ENCODE measurements at places on chromosomes 1 and 21. TPM values are rescaled to one million over a fixed set of nuclear protein-coding genes. Genes with fewer than 3 reads are reported as not detected.

DNA sequence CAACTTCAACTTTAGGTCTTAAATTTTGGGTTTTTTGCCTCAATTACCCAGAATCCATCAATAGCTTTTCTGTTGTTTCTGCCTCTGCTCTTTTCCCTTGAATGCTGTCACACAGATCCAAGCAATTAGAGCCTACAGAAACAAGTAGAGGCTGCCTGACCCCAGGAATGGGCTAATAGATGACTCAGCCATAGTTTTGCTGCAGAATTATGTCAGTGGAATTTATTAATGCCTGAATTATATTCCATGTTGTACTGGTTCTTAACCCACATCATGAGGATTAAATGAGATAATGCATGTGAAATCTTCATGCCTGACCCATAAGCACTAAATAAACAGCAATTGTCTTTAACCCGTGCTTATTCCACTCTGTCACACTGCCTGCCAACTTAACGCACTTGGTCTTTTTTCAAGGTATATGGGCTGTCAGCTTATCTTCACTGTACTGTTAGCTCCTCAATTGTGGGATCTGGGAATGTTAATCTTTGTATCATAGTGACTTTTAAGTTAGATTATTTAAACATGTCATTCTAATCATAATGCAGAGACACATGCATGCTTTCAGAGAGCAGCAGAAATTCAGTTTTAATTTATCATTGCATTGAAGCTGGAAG lies 213.3 kb downstream of the ROR1 start:
- H3K36me3 ChIP-seq: no peaks in the 10 kb centered on the region
- DNase-seq: no peak
- H3K27ac ChIP-seq: no peak overlapping the region
- H3K4me1 ChIP-seq: no peaks in the 10 kb centered on the region
- H3K4me3 ChIP-seq: no peak overlapping the region

DNA sequence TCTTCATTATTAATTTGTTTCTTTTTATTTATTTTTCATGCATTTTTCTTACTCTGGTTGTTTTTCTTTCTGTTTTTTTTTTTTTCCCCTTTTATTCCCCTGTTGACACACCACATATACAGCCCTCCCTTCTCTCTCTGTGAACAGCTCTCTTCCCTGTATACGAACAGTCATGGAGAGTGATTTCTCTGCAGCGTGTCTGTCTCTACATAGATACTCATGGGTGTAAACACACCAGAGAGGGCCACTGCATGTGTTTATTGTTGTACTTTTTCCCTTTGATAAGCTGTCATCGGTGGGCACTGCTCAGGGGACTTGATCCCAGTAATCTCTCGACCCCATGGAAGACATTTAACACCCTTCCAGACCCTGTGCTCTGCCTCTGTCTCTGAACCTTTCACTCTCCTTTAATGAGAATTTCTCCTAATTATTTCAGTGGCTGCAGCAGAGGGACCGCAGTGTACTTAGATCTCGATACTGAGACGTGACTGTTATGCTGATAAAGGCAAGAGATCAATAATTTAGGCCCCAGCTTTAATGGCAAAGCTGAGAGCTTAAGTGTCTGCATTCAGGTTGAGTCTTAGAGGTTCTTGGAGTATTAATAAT lies 113.1 kb downstream of the PBX1 start:
- H3K4me1 ChIP-seq: peaks cover 17% of the 10 kb centered on the region
- no peaks in the 10 kb centered on the region for H3K36me3 ChIP-seq
- no peak overlapping the region for H3K4me3 ChIP-seq
- no peak overlapping the region for H3K27ac ChIP-seq

The SMIM12 gene
- total RNA-seq: 42.6 TPM

- no peaks in the 10 kb centered on the region for H3K27me3 ChIP-seq
- H3K36me3 ChIP-seq: peaks cover 11% of the 10 kb centered on the region
- H3K4me1 ChIP-seq: no peaks in the 10 kb centered on the region
Measured at GRCh38 chr1:113912594-113913311, 7.6 kb downstream of the DCLRE1B start.

The ANKRD65 gene
- total RNA-seq: 2.2 TPM

DNA sequence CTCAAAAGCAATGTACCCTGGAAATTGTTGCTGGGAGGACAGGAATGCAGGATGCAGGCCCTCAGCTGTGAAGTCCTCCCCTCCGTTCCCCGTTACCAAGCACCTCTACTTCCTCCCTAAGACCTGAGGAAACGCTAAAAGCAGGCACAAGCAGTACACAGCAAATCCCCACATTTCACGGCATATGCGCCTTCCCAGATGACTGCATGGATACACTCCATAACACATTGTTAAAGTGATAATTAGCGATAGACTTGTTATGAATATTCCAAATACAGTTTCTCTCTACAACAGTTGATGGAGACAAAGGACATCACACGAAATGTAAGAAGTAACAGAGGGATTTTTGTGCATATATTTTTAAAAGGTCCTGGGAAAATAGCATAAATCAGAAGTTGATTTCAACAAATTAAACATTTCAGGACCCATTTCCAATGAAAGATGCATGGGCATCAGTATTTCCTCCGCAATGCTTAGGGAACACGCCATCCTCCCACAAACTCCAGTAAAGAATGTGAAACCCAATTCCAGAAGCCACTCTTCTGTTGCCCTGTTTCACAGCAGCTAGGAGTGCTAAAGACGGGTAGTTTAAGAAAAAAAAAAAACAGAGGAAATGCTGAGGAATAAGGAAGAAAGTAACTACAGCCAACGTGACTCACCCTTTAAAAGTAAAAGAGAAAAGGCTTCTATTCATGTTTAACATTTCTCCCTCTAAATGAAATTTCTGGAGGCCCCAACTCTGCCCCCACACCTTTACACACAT lies 75.5 kb downstream of the HIVEP3 start:
- no peaks in the 10 kb centered on the region for H3K4me1 ChIP-seq
- DNase-seq: no peak
- H3K27ac ChIP-seq: no peak overlapping the region
- H3K27me3 ChIP-seq: no peaks in the 10 kb centered on the region

- no peaks in the 10 kb centered on the region for H3K36me3 ChIP-seq
- no peaks in the 10 kb centered on the region for H3K4me1 ChIP-seq
- no peak overlapping the region for H3K27ac ChIP-seq
- H3K27me3 ChIP-seq: no peaks in the 10 kb centered on the region
- DNase-seq: no peak
- no peak overlapping the region for H3K4me3 ChIP-seq
Measured at GRCh38 chr1:162552684-162553252, 8.8 kb upstream of the UAP1 start.

DNA sequence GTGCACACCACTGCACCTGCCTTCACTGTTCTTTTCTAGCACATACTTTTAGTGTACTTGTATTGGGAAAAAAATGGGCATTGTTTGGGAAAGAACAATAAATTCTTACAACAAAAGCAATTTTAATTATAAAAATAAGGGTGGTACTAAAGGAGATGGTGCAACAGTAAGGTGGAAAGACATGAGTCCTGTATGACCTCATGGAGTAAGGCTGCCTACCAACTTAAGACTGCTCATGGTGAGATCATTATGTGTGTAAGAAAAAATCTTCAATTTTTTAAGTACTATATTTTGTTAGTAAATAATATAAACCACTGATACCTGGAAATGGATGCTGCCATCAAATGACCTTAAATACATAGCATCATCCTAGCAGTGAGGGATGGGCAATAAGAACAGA lies 29.6 kb upstream of the PHGDH start:
- H3K27ac ChIP-seq: no peak overlapping the region
- H3K4me1 ChIP-seq: peaks cover 14% of the 10 kb centered on the region
- H3K4me3 ChIP-seq: no peak overlapping the region
- no peaks in the 10 kb centered on the region for H3K36me3 ChIP-seq
- no peak for DNase-seq

GRCh38 chr1:90000934-90001676 lies 6.2 kb downstream of the ZNF326 start:
- H3K27me3 ChIP-seq: no peaks in the 10 kb centered on the region
- peaks cover 5% of the 10 kb centered on the region for H3K36me3 ChIP-seq
- peaks cover 3% of the 10 kb centered on the region for H3K4me1 ChIP-seq
- H3K4me3 ChIP-seq: no peak overlapping the region
- no peak for DNase-seq
- H3K27ac ChIP-seq: no peak overlapping the region

DNA sequence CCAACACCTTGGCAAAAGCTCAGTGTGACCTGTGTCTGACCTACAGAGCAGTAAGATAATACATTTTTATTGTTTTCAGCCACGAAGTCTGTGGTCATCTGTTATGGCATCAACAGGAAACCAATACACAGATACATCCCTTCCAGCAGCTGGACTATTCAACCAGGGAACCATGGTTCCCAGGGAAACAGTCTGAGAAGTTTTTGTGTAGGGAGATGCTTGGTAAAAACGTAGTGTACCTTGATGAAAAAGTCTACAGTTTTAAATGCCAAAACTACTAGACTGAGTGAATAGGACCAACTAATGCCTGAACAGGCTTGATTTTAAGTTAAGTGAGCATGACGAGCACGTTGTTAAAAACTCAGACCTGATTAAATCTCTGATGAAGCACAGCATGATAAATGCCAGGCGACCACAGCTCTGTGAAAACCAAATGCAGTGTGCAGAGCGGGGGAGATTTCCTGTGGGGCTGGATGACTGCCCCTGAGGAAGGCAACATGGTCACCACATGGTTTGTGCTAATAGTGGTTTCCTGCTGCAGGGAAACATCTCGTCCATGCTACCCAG lies 228.9 kb downstream of the TNR start:
- H3K4me1 ChIP-seq: no peaks in the 10 kb centered on the region
- H3K27ac ChIP-seq: no peak overlapping the region
- no peaks in the 10 kb centered on the region for H3K27me3 ChIP-seq
- no peak for DNase-seq

DNA sequence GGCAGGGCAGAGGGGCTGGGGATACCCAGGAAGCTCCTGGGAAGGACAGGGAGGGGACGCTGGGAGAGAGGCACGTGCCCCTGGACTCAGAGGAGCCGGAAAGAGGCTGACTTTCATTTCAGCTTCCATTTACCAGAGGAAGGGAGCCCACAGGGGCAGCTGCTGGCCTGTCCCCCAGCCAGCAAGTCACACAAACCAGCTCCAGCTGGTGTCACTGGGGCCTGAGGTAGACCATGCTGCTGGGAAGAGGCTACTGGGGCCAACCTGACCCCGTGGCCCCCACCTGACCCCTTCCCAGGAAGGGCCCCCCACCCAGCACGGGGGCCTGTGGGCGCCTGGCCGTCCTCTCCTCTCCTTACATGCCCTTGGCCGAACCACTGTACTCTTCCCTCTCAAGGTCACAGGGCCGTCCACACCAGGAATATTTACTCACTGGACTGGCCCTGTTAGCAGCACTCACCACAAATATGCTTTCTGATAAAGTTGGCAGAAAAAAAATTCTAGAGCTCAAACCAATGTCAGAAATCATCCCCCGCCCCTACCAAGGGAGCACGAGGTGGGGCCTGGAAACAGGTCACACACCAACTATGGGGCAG lies 110.5 kb downstream of the CASZ1 start:
- H3K27me3 ChIP-seq: no peaks in the 10 kb centered on the region
- no peak overlapping the region for H3K4me3 ChIP-seq
- H3K4me1 ChIP-seq: peaks cover 11% of the 10 kb centered on the region
- no peak for DNase-seq
- H3K36me3 ChIP-seq: no peaks in the 10 kb centered on the region
- no peak overlapping the region for H3K27ac ChIP-seq

- H3K27me3 ChIP-seq: no peaks in the 10 kb centered on the region
- H3K27ac ChIP-seq: no peak overlapping the region
- DNase-seq: no peak
Measured at GRCh38 chr1:226761322-226761721, 22.2 kb upstream of the ITPKB start.

DNA sequence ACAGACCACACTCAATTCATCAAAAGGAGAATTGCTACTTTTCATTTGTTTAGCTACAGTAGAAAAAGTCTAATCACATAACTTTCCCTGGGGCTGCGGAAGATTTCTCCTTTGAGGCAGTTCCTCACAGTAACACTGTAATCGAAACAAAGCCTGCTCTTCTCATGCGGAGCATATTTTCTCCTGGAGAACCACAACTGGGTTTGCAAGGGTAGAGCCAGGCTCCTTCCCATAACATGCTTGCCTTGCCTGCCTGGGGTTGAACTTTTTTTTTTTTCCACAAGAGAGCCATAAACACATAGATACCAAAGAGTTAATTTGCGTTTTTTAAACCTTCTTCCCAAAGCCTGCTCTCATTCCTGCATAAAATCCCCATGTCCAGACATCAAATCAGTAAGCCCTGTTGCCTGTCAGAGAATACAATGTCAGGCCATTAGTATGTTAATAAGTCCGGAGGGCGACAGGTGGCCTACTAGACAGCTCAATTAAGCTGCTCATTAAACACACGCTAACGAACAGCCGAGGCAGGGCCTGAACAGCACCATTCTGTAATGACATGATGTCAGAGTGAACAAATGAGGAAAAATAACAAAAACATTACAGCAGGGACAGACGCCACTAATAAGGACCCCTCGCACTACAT lies 107.1 kb upstream of the OLIG2 start:
- DNase-seq: no peak
- H3K4me3 ChIP-seq: no peak overlapping the region
- H3K36me3 ChIP-seq: no peaks in the 10 kb centered on the region

The LEFTY2 gene
- total RNA-seq: 3.2 TPM

DNA sequence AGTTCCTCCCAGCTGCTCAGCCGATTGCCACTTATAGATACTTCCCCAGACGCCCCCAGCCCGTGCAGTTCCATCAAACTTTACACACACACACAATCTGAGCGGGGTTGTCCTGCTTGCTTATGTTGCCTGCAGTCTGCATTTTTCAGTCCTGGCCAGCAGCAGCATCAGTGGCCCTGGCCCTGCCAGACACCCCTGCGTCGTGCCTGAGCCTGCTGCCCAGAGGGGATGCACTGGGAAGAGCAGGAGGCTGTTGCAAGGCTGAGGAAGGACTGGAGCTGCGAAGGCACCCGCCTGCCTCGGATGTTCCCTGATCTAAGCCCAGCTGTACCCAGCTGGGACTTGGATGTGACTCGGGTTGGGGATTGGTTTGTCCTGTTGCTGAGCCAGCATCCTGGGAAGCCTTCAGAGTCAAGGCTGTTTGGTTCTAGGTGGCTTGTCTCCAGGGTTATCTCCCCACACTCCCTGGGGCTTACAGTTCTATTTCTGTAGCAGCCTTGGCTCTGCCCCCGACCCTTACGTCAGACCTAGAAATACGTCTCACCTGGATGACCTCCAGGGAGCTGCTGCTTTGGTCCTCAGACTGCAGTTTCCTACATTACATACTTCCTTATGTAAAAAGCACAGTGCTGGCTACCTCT lies 42.3 kb downstream of the MAN1C1 start:
- no peak overlapping the region for H3K4me3 ChIP-seq
- H3K36me3 ChIP-seq: no peaks in the 10 kb centered on the region
- no peaks in the 10 kb centered on the region for H3K27me3 ChIP-seq
